ENCODE measurements at places on chromosomes 7 and 10. TPM values are rescaled to one million over a fixed set of nuclear protein-coding genes. Genes with fewer than 3 reads are reported as not detected.

DNA sequence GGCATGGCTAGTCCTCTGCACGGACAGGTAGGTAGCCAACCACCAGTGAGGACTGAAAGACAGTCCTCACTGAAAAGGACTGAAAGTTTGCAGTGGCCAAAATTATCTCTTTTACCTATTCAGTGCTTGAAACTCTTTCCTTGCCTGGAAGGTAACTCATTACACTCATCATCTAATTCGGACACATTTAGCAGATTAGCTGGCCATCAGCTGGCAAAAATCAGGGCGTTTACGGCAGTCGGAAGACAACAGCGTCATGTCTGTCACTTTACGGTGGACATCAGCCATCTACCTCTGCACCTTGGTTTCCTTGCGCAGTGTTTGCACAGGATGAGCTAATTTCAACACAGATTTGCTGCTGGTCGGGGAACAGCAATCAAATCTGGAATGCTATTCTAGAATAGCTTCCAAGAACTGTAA, 740 bp downstream of the ANXA7 start:
- no peaks in the 10 kb centered on the region for H3K27me3 ChIP-seq
- H3K4me3 ChIP-seq: peak overlapping the region; percentile 92
- peaks cover 57% of the 10 kb centered on the region for H3K4me1 ChIP-seq
- no peak for DNase-seq
- H3K27ac ChIP-seq: peak overlapping the region; percentile 86

DNA sequence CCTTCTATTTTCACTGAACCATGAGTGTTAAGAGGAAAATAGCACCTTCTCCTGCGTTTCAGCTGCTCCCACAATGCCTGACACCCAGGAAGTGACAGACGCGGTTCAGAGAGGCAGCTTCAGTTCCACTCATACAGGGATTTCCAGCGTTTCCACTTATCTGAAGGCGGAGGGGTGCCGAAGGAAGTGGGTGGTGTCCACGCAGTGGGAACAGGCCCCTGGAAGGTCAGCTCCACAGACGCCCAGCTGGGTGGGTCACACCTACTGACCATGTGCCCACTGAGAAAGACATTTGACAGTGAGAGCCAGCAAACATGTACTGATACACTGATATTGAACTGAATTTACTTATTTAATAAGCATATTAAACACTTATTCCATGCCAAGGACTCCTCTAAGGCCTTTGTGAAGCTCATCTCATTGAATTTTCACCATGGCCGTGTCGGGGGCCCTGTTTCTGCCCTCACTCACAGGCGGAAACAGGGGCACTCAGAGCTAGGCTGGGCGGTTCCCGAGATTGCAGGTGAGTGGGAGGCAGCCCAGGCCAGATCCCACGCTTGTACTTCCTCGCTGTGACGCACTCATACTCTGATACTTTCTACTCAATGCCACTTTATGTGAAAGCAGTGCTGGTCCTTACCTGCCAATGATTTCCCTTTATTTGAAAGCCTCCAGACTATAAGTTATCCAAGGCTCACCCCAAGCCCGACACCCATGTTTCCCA, 96.8 kb downstream of the TCERG1L start:
- H3K27me3 ChIP-seq: no peaks in the 10 kb centered on the region
- H3K4me3 ChIP-seq: no peak overlapping the region
- H3K36me3 ChIP-seq: no peaks in the 10 kb centered on the region
- DNase-seq: no peak
- H3K27ac ChIP-seq: no peak overlapping the region
- H3K4me1 ChIP-seq: no peaks in the 10 kb centered on the region

DNA sequence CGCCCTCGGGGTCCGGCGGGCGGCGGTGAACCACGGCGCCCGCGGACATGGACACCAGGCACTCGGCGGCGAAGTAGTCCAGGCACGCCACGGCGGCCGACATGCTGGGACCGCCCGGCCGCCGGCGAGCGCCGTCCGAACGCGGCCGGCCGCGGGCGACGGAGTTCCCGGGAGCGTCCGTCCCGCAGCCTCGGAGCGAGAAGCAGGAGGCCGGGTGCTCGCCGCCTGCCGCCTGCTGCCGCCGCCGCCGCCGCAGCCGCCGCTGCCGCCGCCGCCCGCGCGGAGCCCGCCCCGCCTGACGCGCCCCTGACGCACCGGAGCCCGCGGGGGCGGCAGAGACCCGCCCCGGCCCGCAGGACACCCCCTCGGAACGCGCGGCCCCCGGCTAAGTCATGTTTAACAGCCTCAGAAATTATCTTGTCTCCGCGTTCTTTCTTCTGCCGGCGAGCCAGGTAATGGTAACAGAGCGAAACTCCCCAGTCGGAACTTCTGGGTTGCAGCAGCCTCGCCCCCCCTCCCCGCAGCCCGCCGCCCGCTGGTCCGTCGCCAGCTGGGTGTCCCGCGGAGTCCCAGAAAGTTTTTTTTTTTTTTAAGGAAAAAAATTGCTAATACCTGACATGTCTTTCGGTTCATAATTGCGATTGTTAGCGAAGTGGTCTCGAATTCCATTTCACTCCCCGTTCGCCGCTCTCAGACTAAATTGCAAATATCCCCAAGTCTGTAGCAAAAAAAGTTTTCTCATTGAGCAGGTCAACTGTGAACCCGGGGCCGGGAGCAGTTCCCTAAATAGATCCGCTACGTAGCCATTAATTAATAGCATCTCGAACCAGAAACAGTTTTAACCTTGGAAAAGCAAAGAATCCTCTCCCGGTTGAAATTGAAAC, at the start of gene KLF14:
Gene KLF14, minus strand, starts transcription at position 277 of the 884 bp plus-strand sequence. Its CDS starts 174 bp downstream, at position 103.
- peak within 1 kb of the TSS; percentile 86 for H3K4me3 ChIP-seq
- H3K27me3 ChIP-seq: peaks cover 59% of the 10 kb centered on the region
- H3K36me3 ChIP-seq: no peaks in the 10 kb centered on the region
- peak; percentile 58 for DNase-seq

The AVPI1 gene
- 1.2 TPM for total RNA-seq

All from activated B cell treated with CpG ODN at 0.5 μM for 24 hours (primary cell).